Stimulated activated CD8-positive, alpha-beta memory T cell treated with anti-CD3 and anti-CD28 coated beads, Interleukin-2, amount 100 ng/mL, for 48 hours (primary cell): ENCODE measurements at places on chromosomes 2 and 18.

DNA sequence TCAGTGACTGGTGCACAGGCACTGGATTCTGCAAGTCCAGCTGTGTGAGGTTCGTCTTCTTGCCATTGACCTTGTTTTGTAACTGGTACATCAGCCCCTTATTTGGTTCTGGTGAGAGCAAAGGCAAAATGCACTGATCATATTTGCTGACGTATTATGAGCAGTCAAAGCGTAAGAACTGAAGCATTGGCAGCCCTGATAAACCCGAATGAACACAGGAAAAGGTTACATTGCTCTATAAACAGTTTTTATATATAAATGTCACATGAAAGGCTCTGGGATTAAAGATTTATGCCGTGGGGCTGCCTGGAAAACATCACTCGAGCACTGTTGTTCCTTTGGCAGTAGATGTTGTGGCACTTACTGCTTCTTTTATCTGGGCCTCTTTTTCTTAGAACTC, 167.9 kb downstream of the IRS1 start:
- DNase-seq: no peak

DNA sequence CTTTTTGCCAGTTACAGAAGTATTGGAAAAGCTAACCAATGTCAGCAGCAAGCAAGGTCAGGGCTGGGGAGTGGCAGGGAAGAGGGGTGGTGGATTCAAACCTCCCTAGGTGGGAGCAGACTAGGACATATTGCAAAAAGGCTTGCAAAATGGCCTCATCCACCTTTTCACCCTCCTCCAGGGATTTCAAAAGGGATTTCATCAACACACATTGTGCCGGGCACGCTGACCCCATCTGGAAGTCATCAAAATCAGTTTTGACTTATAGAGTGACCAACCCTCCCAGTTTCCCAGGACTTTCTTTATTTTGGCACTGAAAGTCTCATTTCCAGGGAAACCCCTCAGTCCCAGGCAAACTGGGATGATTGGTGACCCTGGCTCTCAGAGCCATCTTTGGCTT, 94.7 kb downstream of the BIN1 start:
- DNase-seq: no peak

GRCh38 chr2:8477552-8478470, 204.0 kb upstream of the ID2 start:
- DNase-seq: no peak

- no peak for DNase-seq
Observed at GRCh38 chr2:9638532-9638931, 7.7 kb upstream of the YWHAQ start.

- DNase-seq: no peak
Observed at GRCh38 chr18:35144698-35145097, 96.1 kb upstream of the ZNF397 start.

DNA sequence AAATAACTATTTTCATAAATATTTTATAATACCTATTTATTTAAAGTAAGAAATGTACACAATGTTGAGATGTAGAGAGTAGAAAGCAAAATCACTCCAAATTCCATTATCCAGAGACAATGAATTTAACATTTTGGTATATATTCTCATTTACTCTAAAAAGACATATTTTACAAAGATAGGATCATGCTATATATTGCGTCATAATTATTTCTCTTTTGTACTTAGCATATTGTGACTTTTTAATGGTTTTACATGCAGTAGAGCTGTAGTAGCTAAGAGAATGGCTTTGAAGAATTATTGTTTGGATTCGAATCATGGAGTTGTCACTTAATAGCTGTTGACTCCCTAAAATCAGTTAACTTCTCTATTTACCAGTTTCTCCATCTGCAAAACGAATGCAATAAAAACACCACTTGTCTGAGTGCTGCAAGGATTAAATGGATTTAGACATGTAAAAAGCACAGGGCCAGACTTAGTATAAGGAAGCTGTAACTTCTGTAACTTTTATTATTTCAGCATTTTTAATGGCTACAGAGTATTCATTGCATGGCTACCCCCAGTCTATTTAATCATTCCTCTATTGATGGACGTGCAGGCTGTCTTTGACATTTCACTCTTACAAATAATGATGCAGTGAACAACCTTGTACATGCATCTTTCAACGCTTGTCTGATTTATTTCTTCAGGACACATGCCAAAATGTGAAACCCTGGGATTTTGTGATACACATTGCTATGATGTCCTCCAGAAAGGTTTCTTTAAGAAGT, 33.2 kb downstream of the KCNS3 start:
- DNase-seq: no peak

DNA sequence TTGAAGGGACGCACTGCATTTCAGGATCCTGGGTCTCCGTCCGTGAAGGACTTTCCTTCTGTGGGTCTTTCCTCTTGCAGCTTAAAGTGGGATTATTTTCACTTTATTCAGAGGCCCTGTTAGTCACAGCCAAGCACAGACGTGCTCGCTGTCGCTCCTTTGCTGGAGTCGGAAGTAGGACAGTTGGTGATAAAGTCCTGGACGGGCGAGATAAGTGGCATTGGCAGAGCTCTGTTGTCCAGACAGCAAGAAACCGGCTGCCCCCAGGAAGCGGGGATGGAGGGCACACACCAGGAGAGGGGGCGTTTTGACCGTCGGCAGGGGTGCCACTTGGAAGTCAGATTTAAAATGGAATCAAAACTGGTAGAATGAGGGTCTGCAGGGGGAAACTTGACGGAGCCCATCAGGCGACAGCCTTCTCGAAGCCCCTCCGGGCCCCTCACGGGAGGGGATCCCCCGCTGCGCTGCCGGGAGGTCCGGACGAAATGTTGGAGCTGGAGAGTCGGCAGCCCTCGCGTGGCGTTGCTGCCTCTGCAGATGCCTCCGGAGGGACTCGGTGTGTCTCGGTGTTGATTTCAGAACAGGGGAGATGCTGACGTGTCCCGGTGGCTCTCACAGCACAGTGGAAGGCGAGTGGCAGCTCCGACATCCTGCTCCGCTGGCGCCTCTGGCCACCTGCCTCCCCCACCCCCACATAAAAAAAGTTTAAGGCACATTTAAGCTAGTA, 124.2 kb downstream of the NFATC1 start:
- DNase-seq: no peak

DNA sequence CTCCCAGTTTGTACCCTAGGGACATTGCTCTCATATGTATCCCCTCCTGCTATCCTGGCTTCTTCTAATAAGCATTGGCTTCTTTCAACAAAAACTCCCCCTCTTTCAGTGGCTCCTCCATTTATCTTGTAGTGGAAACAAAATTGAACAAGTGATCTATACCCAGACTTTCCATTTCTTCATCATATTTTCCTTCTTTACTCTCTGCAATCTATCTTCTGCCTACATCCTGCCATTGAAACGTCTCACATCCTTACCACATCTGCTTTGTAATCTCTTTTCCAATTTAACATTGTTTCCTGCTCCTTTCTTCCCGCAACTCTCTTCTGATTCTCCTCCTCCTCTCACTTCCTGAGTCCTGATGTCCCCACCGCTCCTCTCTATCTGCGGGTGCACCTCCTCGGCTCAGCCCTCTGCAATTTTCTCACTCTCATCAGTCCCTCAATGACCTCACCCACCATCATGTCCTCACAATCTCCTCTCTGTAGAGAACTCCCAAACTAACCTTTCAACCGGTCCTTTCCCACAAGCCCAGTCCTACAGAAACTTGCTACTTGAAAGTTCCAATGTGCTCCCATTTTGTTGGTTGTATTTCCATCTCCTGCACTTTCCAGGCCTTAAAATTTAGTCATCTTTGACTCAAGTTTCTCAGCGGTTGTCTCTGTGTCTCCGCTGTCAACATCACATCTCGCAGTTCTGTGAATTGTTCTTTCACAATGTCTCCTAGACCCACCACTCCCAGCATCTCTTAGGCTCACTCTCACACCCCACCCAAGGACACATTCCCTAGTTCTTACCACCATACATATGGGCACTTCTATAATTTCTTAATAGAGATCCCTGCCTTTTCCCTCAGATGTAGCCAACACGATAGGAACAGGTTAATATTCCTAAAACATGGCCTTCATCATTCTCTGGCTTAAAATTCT, 24.0 kb downstream of the MAP3K19 start:
- DNase-seq: no peak

DNA sequence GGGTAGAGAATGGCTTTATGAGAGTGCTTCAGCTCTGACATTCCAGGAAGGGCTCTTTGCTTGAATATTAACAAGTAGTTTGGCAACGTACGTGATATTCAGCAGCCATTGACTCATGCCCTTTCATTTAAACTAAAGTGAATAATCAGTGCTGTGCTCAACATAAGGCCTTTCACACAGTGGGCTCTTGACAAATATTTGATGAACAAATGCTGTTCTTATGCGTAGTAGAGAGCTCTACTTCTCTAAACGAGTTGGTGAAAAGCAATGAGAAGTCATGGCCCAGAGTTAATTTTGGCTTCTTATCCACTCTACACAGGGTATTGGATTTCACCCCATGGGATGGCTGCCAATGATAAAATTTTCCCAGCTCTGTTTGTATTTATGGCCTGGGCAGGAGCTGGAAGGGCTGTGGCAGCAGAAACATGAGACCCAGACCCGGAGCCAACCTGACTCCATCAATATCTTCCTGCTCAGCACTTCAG, 338.9 kb downstream of the CCDC85A start:
- no peak for DNase-seq

GRCh38 chr18:48962252-48962993, 11.7 kb upstream of the SMAD7 start:
- DNase-seq: no peak

DNA sequence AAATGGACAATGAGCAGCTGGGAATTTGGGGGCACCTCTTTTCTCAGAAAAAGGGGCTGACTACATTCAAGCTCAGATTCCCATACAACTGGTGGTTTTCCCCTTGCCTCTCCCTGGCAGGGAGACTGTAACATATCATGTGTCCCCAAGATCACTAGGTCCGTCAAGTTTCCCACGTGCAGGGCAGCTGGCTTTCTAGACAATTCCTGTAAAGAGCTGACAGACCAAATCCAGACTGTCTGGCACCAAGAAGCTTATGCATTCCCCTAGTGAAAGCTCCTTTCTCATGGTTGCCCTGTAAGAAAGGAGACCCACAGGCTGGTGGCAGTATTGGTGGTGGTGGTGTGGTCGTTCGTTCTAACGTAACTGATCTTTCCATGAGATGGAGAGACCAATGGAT, 48.8 kb downstream of the THUMPD2 start:
- DNase-seq: no peak

DNA sequence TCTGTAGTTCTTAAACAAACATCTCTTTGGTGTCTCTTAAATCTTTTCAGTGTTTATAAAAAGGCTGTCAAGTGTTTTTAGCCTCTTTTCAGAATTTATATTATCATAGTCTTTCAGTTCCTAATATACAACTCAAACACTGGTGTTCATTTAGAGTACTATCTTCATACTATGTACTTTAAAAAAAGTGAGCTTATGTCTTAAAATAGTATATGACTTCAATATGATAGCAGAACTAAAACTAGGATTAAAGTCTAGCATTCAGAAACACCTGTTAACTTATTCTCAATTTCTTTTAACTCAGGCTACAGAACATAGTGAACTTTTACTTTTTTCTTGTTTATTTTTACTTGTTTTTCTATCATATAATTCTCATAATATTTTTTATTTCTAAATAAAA, 14.7 kb upstream of the IKZF2 start:
- no peak for DNase-seq

- DNase-seq: no peak
Observed at GRCh38 chr18:80037869-80038630, 3.8 kb downstream of the RBFA start.
